ENCODE measurements at places on chromosomes 3 and 15.

GRCh38 chr3:123817413-123817812 lies 66.7 kb downstream of the MYLK start:
- no peak for DNase-seq

- DNase-seq: no peak
Measured at GRCh38 chr3:37308247-37308646, 133.9 kb upstream of the LRRFIP2 start.

DNA sequence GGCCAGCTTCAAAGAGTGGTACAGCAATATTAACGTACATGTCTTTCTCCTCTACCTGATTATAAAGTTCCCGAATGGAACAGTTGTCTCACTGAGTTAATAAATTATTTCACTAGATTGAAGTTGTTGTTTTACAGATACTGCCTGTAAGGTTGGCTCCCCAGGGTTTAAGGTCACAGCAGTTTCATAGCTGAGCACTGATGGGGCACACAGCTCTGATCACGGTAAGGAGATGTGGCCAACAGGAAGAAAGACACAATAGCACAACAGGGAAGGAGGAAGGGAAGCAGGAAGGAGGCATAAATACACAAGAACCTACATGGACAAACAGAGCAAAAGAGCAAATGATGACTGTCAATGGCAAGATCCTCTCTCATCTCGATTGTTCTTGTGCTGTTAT lies 215.6 kb downstream of the WNT5A start:
- no peak for DNase-seq

- DNase-seq: no peak
Measured at GRCh38 chr15:54681584-54681983, 515.2 kb downstream of the RSL24D1 start.

GRCh38 chr15:101067660-101068522 lies 148.7 kb downstream of the LRRK1 start:
- no peak for DNase-seq

- DNase-seq: no peak
Measured at GRCh38 chr3:107621465-107621864, 98.7 kb downstream of the BBX start.

DNA sequence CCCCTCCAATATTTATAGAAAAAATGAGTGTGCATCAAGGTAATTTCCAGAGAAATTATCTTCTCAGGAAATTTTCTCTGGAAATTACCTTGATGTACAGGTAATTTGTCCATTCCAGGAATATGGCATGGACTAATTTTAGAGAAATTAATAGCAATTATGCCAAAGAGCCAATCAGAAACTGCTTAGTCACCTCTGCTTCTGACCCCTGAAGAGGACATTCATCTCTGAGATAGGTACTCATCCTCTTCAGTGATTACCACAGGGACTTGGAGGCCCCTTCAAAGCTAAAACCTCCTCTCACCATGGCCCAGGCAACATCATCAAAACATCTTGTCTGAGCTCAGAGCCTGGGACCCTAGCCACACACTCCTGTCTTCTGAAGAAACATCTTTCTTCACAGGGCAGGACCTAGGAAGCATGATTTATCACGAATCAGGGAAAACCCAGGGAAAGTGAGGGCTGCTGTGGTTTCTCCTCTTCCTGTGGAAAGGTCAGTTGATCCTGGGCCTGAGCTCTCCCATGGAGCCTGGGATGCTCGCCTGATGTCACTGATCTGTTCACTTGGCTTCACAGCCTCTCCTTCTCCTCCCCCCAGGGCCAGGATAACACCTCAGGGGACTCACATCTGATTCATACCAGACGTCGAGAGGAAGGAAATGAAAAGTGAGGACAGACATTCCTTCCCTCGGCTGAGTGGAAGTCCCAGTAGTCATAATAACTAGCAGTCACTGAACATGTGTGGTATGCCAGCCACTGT lies 210.5 kb downstream of the DTWD1 start:
- no peak for DNase-seq
